ENCODE measurements at places on chromosomes 12 and 14. TPM values are rescaled to one million over a fixed set of nuclear protein-coding genes. Genes with fewer than 3 reads are reported as not detected.

SOX5 gene
- not detected for polyA plus RNA-seq

NGB gene
- polyA plus RNA-seq, result not detected

ANGEL1 gene
- polyA plus RNA-seq, result 28.3 TPM

TMEM260 gene
- 9.8 TPM for polyA plus RNA-seq

PPP4R4 gene
- 0.06 TPM for polyA plus RNA-seq

NFE2 gene
- not detected for polyA plus RNA-seq

LIN7A gene
- not detected for polyA plus RNA-seq

DNA sequence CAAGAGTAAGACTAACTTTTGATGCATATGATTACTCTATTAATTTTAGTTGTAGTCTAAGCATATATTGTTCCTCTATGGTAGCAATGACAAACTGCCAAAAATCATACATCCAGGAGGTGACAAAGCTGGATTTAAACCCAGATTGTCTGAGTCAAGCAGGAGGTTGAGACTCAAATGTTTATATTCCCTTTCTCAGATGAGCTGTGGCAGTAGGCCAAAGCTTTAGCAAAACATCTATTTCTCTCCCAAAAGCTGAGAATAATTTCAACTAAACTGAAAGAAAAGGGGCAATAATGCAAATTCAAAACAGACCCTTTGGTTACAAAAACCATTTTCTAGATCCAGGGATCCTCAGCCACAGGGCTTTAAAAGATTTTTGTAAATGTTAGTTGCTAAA is 173.6 kb downstream of the SEC23A start:
- H3K27me3 ChIP-seq, result no peaks in the 10 kb centered on the region
- no peak overlapping the region for H3K4me3 ChIP-seq
- no peaks in the 10 kb centered on the region for H3K4me1 ChIP-seq

GRCh38 chr14:60165547-60165876 is 314 bp upstream of the DHRS7 start:
- H3K27me3 ChIP-seq, result no peaks in the 10 kb centered on the region
- no peak for DNase-seq
- peak overlapping the region; percentile 85 for H3K4me3 ChIP-seq
- peak overlapping the region; percentile 90 for H3K27ac ChIP-seq
- H3K36me3 ChIP-seq, result no peaks in the 10 kb centered on the region

- no peaks in the 10 kb centered on the region for H3K36me3 ChIP-seq
- H3K27me3 ChIP-seq, result no peaks in the 10 kb centered on the region
Observed at GRCh38 chr12:71969330-71969729, 30.7 kb downstream of the TPH2 start.

- H3K36me3 ChIP-seq, result no peaks in the 10 kb centered on the region
- no peak overlapping the region for H3K27ac ChIP-seq
- H3K4me3 ChIP-seq, result no peak overlapping the region
- no peaks in the 10 kb centered on the region for H3K27me3 ChIP-seq
- H3K4me1 ChIP-seq, result no peaks in the 10 kb centered on the region
Observed at GRCh38 chr12:59041241-59042121, 121.2 kb upstream of the LRIG3 start.

DNA sequence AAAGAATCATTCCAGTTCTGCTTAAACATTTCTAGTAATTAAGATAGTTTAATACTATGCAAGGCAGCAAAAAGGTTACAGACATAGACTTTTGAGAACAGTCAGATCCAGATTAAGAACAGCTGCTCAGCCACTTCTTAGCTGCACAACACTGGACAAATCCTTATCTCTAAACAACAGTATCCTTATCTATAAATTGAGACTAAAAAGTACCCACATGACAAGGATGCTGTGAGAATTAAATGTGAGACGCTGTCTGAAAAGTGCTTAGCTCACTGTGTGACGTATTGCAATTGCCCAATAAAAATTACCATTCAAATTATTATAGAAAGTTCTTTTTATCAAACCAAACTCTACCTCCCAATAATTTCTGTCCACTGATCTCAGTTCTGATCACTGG is 35.5 kb downstream of the BORCS5 start:
- no peak overlapping the region for H3K27ac ChIP-seq
- H3K27me3 ChIP-seq, result no peaks in the 10 kb centered on the region
- H3K4me3 ChIP-seq, result no peak overlapping the region
- peaks cover under 1% of the 10 kb centered on the region for H3K4me1 ChIP-seq
- no peak for DNase-seq
- no peaks in the 10 kb centered on the region for H3K36me3 ChIP-seq

GRCh38 chr14:106094654-106095189 is 568.3 kb downstream of the TMEM121 start:
- no peaks in the 10 kb centered on the region for H3K4me1 ChIP-seq
- H3K27me3 ChIP-seq, result no peaks in the 10 kb centered on the region
- H3K4me3 ChIP-seq, result no peak overlapping the region
- DNase-seq, result peak; percentile 85
- no peaks in the 10 kb centered on the region for H3K36me3 ChIP-seq

DNA sequence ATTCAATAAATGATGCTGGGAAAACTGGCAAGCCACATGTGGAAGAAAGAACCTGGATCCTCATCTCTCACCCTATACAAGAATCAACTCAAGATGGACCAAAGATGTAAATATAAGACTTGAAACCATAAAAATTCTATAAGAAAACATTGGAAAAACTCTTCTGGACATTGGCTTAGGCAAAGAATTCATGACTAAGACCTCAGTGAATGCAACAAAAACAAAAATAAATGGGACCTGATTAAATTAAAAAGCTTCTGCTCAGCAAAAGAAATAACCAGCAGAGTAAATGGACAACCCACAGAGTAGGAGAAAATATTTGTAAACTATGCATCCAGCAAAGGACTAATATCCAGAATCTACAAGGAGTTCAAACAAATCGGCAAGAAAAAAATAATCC is 24.6 kb downstream of the ATG2B start:
- H3K4me1 ChIP-seq, result no peaks in the 10 kb centered on the region
- no peak overlapping the region for H3K4me3 ChIP-seq
- H3K36me3 ChIP-seq, result peaks cover 24% of the 10 kb centered on the region
- no peaks in the 10 kb centered on the region for H3K27me3 ChIP-seq
- H3K27ac ChIP-seq, result no peak overlapping the region

- no peaks in the 10 kb centered on the region for H3K27me3 ChIP-seq
- H3K36me3 ChIP-seq, result no peaks in the 10 kb centered on the region
- no peak overlapping the region for H3K27ac ChIP-seq
- H3K4me1 ChIP-seq, result no peaks in the 10 kb centered on the region
Observed at GRCh38 chr12:130251236-130251780, 86.4 kb upstream of the PIWIL1 start.

- H3K27ac ChIP-seq, result no peak overlapping the region
- H3K4me1 ChIP-seq, result no peaks in the 10 kb centered on the region
- DNase-seq, result no peak
Observed at GRCh38 chr12:3281588-3282383, 204.6 kb downstream of the TSPAN9 start.

DNA sequence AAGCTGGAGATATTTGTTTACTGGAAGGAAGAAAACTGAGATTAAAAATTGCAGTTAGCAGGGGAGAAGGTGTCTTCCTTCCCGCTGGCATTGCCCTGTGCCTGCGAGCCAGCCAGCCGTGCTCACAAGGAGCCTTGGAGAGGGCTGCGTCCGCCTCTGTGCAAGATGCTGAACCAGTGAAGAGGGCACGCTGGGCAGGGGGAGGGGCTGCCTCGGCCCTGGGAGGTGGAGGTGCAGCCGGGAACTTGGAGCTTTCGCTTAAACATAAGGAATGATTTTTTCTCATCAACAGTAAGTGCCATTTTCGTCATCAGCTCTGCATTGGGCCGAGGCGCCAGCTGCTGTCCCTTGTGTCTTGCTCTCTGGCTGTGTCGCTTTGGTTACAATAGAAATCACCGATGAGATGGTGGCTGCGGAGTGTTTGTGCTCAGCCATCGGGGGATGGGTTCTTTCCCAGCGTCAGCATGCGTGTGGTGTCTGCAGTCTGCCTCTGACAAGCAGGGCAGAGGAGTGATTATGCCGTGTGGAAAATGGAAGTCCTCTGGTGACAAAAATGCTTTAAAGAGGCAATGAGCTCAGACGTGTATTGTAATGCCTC is 97.3 kb downstream of the ESR2 start:
- DNase-seq, result no peak
- no peaks in the 10 kb centered on the region for H3K4me1 ChIP-seq
- H3K4me3 ChIP-seq, result no peak overlapping the region

GRCh38 chr12:104805186-104805585 is 152.9 kb downstream of the SLC41A2 start:
- no peaks in the 10 kb centered on the region for H3K36me3 ChIP-seq
- H3K27ac ChIP-seq, result no peak overlapping the region
- DNase-seq, result no peak
- no peaks in the 10 kb centered on the region for H3K4me1 ChIP-seq
- H3K4me3 ChIP-seq, result no peak overlapping the region

GRCh38 chr12:92513231-92513730 is 189.5 kb upstream of the PLEKHG7 start:
- no peak for DNase-seq
- H3K4me3 ChIP-seq, result no peak overlapping the region
- H3K27ac ChIP-seq, result no peak overlapping the region
- no peaks in the 10 kb centered on the region for H3K4me1 ChIP-seq
- H3K27me3 ChIP-seq, result no peaks in the 10 kb centered on the region

DNA sequence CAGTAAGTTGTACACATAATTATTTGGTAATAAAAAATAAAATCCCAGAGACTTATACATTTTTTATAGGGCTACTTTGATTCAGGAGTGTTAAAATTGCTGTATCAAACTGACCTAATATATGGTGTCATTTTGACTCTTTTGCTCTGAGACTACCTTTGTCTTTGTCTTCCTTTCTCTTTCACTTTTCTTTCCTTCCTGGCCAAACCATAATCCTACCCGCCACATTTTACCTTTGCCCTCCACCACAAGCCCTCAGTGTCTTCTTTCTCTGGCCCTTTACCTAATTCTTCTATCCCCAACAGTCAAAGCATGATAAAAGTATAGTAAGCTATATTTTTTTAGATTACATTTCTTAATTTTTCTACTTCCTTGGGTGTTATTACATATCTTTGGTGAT is 62.0 kb downstream of the CAND1 start:
- no peak for DNase-seq
- H3K4me3 ChIP-seq, result no peak overlapping the region
- no peaks in the 10 kb centered on the region for H3K4me1 ChIP-seq
- no peaks in the 10 kb centered on the region for H3K27me3 ChIP-seq

- H3K27ac ChIP-seq, result no peak overlapping the region
- H3K27me3 ChIP-seq, result no peaks in the 10 kb centered on the region
- no peaks in the 10 kb centered on the region for H3K36me3 ChIP-seq
Observed at GRCh38 chr14:94423453-94424056, 29.0 kb downstream of the SERPINA11 start.

DNA sequence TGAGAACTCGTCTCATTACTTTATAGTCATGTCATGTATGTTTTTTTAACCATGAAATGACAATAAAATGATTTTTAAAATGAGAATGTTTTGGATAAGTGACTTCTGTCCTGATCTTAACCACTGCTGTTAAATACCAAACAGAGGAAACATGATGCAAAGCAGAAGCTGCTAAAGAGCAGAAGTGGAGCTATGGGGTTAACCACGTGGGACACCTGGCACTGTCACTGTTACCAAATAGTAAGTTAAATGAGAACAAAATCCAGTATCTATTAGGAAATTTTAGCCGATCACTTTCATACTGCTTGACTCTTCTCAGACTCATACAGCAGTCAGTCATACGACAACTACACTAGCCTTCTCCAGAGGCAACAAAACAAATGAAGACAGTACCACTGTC is 82.4 kb downstream of the SCAF11 start:
- no peaks in the 10 kb centered on the region for H3K27me3 ChIP-seq
- H3K27ac ChIP-seq, result no peak overlapping the region
- H3K36me3 ChIP-seq, result peaks cover 9% of the 10 kb centered on the region
- no peaks in the 10 kb centered on the region for H3K4me1 ChIP-seq
- H3K4me3 ChIP-seq, result no peak overlapping the region

DNA sequence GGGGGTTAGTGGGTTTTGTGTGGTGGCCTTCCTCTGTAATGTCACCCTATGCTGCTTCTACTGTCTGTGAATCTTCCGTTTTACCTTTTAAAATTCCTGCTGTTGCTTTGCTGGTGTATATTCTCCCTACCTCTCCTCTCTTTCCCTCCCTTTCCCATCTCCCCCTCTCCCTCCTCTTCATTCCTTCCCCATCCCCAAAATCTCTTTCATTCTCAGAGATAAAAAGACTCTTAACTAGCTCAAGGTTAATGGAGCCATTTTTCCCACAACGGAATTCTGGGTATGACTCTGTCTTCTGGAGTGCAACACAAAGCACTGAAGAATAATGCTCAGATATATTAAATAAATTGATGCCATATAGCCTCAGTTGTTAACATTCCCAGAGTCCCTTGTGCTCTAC is 148.1 kb downstream of the EGLN3 start:
- no peak overlapping the region for H3K27ac ChIP-seq
- DNase-seq, result no peak
- H3K4me1 ChIP-seq, result no peaks in the 10 kb centered on the region
- H3K4me3 ChIP-seq, result no peak overlapping the region
- no peaks in the 10 kb centered on the region for H3K36me3 ChIP-seq

DNA sequence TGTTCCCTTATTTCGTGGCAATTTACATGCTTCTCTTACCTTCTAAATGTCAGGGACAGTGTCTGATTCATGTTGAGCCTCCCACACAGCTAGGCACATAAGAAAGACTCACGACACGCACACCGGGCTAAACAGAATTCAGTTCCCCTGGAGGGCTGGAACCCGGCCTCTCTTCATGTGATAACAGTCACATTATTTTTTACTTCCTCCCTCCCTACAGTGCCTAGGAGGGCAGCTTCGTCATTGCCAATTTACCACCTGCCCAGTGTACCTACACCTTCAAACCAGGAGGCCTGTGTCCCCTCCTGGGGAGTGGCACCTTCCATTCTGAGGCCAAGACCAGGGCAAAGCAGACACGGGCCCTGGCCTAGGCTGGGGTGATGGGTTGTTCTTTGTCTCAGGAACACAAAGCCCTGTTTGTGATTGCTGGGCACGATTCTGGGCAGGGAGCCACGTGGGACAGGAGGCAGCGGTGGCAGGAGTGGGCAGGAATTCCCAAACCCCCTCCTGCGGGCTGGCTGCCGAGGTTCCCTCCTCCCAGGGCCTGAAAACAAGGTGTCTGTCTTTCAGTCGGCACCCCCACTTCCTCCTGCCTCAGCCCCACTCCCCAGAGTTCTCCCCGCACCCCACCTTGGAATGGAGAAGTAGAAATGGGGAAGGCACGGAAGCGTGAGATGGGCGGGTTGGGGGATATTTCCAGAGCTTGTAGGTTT is 6.8 kb upstream of the RASAL1 start:
- no peaks in the 10 kb centered on the region for H3K4me1 ChIP-seq
- no peak overlapping the region for H3K27ac ChIP-seq
- H3K36me3 ChIP-seq, result no peaks in the 10 kb centered on the region
- no peak overlapping the region for H3K4me3 ChIP-seq
- no peaks in the 10 kb centered on the region for H3K27me3 ChIP-seq
- DNase-seq, result no peak

All from naive thymus-derived CD4-positive, alpha-beta T cell (primary cell).